ENCODE measurements at places on chromosomes 7 and 10. TPM values are rescaled to one million over a fixed set of nuclear protein-coding genes. Genes with fewer than 3 reads are reported as not detected.

DNA sequence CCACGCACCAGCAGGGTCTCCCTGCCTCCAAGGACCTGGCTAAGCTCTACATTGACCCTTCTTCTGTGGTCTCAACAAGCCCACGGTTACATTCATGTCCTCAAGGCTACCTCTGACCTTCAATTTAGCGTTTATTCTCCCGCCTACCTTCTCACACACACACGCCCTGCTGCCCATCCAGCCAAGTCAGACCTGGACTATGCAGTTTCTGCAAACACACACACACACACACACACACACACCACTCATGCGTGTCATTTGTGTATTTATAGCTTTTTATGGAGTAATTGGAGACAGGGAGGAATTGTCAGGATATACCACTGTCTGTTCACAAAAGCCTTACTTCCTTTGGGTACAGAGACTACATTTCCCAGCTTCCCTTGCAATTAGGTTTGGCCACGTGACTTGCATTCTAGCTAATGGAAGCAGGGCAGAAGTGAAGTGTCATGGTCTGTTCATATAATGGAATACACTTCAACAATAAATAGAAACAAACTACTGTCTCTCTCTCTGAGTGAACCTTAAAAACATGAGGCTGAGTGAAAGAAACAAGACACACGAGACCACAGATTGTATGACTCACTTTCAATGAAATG is 53.8 kb upstream of the CPXM2 start:
- DNase-seq = no peak

DNA sequence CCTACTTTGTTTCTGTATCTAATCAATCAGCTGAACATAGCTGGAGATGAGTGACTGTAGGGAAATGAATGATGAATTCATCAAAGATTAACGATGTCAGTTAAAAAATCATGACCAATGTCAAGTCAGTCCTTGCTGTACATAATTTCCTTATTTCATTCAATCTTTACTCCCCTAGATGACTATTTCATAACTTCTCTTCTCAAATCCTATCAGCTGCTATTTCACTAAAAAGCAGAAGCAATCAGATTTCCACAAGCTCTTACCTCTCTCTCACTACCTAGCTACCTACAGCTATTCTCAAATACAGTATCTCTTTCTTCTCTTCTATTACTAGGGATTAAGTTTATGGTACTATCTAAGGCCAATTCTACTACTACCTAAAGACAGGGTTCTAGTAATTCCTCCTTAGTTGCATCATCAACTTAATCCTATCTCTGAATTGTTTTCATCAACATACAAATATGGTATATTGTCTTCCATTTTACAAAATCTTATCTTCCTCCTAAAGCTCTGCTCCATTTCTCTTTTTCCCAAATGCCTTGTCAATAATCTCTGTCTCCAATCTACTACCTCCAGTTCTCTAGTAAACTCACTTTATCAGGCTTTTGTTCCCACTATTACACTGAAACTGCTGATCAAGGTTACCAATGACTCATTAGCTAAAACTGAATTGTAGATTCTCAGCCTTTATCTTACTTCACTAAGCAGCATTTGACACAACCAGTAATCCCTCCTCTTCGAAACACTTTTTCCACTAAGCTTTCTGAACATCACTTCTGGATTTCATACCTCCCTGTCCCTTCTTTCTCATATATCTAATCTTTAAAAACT is 28.4 kb downstream of the JMJD1C start:
- no peak for DNase-seq

- DNase-seq = no peak
Observed at GRCh38 chr7:76189276-76189675, 12.4 kb upstream of the SRRM3 start.

HOXA10 gene
- total RNA-seq = not detected

DNA sequence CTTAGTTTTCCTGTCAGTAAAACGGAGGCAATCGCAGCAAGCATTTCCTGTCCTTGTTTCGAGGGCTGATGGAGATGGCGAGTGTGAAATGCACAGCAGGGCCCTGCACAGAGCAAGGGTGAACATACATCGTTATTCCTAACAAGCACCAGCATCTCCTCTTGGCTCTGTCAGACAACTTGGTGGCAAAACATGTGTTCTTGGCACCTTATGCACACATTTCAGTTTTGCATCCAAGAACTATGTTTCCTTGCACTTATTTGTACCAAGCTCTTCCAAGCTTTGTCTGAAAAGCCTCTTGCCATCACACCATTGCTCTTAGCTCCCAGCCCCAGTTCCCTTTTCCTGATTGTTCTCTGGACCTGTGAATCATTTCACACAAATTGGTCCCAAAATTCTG is 132.9 kb upstream of the GRB10 start:
- DNase-seq = no peak

- no peak for DNase-seq
Observed at GRCh38 chr10:16843252-16843870, 26.1 kb upstream of the RSU1 start.
